Lower lobe of right lung (tissue), 2 donors: ENCODE measurements at places on chromosomes 2 and 18.

DNA sequence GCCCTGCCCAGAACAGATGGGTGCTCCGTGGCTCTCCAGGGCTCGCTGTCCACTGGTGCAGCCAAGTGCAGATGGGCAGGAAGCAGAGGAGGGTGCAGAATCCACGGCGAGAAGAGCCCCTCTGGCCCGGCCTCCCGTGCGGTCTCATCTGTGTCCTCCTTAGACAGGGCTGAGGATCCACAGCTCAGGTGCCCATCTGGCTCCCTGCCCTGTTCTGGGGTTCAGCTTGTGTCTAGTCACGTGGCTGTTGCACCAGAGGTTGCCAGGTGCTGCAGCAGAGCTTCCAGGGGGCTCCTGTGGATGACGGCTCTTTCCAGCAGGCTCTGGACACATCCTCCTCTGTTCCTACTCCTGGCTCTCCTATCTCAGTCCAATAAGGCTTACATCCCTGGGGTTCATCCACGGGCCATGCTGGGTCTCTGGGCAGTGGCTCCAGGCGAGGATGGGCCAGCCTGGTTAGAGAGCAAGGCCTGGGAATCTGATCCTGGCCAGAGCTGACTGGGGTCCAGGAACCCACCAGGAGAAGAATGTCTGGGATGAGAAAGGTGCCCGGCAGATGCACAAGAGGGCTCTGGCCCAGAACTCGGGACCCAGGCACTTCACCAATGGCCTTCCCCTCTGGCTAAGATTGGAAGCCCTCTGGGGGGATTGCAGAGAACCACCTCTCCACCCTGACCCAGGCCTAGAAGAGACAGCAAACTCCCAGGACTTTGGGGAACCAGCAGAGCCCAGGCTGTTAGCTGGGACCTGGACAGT, 116.3 kb upstream of the ID2 start:
- no peak for DNase-seq

DNA sequence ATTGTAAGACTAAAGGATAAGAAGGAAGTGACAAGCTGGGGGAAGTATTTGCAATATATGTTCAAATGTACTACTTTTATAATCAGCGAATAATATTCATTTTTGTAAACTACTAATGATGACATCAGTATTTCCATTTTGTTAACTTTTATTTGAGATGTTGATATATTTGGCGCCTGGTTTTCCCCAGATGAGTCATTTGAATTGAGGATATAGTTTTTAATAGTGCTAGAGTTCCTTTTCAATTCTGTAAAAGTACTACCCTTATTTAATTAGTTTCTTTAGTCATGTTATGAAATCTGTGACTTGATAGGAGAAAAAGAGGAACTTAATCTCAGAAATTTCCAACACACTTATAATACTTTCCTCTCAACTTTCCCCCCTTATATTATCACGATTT, 495.3 kb downstream of the IRS1 start:
- DNase-seq, result no peak

GRCh38 chr2:46239847-46240181, 57.4 kb upstream of the EPAS1 start:
- no peak for DNase-seq

DNA sequence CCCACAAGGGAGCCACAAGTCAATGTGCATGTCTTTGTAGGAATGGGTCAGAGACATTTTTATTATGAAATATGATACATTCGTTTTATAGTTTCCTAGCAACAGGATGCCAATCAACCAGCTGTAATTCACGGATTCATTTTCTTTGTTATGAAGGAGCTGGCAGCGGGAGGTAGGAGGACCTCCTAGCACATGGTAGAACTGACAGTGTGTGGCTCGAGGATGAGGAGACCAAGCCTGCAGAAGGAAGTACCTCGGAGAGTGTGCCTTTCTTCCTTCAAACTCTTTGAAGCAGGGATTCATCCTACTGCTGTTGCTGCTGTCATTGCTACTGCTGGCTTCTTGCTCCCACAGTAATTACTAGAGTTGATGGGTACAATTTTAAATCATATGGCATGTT, 504.8 kb upstream of the KLHL29 start:
- DNase-seq, result no peak

DNA sequence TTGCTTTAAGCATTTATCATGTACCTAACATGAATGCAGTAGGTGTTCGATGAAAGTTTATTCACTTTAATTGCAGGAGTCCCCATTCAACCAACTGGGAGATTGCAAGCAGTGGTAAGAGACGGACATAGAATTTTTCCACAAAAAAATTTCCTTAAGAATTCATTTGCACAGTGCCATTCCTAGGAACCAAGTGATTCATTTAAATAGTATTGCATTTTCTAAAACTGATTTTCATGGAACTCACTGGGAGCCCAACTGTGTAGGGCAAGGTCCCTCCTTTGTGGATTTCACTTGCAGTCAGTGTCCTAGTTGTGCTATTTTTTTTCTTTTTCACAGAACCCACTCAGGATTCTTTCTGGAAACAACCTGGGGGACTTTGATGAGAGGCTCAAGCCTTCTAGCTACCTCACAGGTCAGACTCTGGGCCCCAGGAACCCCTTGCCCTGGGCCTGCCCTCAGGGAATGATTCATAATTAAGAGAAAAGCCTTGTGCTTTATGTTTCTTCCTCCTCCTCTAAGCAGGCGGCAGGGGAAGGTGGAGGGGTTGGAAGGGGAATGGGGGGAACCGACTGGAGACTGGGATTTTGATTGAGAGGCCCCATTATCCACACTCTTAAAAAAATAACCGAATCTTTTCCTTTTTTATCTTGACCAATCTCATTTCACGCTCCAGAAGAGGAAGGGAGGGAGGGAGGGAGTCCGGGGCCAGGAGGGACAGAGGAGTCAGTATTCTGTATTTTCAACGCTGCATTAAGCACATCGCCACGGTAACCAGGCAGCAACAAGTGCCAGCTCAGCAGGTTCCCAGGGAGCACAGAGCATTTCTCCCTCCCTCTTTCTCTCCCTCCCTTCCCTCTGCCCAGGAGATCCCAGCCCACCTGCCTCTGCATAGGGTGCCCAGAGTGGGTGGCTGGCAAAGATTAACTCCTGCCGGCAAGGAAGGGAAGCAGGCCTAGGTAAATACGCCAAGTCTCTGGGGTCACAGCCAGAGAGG, 51.8 kb downstream of the PSD4 start:
- DNase-seq, result no peak

- DNase-seq, result no peak
These were observed 256.3 kb upstream of the LINC00305 start for GRCh38 chr18:64405161-64405560.

DNA sequence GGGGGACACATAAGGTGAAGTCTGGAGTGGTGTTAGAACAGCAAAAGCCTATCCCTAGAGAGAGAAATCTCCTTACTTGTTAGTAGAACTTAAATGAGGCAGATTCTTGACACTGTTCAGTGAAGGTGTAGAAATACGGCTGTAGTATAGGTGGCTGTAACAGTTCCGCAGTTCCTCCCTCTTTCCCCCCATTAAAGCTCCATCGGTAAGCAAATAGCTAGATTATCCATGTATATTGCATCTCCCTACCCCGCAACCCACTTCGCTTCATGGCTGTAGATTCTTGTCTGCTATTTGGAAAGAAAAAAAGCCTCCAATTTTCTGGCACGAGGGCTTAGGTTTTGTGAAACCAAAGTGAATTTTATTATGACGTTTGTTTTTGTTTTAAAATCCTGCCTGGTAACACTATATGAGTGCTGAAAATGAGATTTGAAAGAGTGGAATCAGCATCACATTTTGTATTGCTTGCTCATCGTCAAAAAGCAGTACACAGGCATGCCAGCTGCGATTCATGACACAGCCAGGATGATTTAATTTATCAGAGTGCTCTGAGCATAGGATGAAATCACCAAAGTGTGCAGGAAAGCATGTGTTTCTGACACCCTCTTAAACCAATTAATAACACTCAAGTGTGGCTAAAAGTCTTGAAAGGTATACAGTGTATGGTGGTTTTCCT, 1.4 kb downstream of the FAM171B start:
- no peak for DNase-seq

DNA sequence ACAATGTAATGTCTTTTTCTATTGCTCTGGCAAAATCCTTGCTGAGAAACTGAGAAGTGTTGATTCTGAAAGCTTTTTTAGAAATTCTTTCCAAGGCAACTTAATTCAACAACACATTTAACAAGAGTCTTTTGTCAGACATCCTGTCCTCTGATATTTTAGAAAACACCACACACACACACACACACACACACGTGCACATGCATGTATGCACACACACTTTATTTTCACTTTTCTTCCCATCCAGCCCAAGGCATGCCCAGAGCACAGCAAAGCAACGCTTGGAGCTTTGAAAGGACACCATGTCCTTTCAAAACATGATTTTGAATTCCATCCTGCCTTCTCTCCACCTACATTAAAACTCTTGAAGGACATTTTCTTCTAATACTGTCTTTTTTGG, 116.1 kb downstream of the ATL2 start:
- DNase-seq, result no peak

GRCh38 chr2:201218780-201219179, 35.8 kb downstream of the CASP10 start:
- DNase-seq, result no peak

DNA sequence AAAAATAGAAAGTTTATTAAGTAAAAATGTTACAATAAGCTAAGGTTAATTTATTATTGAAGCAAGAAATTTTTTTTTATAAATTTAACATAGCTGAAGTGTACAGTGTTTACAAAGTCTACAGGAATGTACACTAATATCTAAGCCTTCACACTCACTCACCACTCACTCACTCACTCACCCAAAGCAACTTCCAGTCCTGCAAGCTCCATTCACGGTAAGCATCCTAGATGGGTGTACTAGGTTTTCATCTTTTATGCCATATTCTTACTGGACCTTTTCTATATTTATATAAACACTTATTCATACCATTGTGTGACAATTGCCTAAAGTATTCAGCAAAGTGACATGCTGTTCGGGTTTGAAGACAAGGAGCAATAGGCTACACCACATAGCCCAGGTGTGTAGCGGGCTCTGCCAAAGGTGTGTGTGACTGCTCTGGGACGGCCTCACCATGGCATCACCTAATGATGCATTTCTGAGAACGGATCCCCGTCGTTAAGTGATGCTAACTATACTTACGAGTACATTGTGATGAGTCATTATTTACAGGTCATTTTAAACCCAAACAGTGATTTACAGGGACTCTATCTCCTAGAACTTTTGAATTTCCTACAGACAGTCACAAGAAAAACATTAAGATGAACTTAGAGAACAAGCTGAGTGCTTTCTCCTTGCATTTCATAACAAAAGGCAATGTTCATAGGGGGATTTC, 76.3 kb upstream of the ID2 start:
- peak; percentile 14 for DNase-seq

- DNase-seq, result no peak
These were observed 14.8 kb downstream of the MBD2 start for GRCh38 chr18:54209471-54210180.
